ENCODE measurements at places on chromosomes 11 and 22.
A peak's percentile ranks its signal among the peaks of the same experiment; 100 is the strongest.

- DNase-seq: no peak
Measured at GRCh38 chr11:30938810-30939209, 352.7 kb upstream of the MPPED2 start.

GRCh38 chr22:20587206-20587958 lies 80.0 kb downstream of the MED15 start:
- no peak for DNase-seq

DNA sequence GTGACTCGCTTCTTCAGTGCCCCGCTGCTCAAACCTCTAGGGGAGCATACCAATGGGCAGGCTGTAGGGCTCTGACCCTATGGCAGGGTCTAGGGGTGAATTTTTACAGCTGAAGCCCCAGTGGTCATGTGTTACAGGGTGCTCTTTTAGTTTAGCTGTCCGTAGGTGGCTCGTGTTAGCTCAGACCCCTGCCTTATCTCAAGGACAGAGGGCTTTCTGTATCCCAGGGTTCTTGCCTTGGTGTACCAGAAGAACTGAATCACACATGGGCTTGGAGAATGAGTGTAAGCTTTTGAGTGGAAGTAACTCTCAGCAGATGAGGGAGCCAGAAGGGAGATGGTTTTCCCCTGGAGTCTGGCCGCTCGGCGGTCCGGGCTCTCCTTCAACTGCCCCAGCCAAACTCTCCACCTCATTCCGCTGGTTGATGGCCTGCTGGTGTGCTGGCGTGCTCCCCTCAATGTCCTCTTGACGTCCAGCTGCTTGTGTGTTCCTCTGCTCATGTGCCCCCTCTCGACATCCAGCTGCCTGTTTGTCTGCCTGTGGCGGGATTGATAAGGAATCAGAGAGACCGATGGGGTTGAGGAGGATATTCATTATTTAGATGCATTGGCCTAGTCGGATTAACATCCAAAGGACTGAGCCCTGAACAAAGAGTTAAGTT lies 37.5 kb downstream of the BIRC2 start:
- DNase-seq: no peak

GRCh38 chr11:2466869-2467694 lies 22.3 kb downstream of the KCNQ1 start:
- no peak for DNase-seq

- peak; percentile 6 for DNase-seq
Measured at GRCh38 chr11:28491431-28491830, 383.2 kb downstream of the METTL15 start.

DNA sequence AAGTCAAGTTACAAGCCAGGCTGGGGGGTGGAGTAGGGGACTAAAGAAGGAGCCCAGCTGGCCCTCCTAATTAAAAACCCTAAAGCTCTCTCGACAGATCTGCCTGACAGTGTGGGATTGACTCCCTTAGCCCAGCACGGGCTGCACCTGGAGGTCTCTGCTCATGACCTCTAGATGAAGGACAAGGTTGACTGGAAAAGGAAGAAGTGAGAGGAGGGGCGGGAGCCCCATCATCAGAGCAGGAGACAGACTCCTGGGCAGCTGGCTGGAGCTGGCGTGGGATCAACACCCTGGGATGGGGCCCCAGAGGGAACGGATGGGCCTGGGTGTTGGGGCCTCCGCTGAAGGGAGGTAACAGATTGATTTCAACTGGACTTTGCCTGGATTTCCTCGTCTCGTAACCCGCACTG lies 46.1 kb downstream of the RPUSD4 start:
- no peak for DNase-seq

- DNase-seq: no peak
Measured at GRCh38 chr11:127493330-127494022, 492.9 kb upstream of the KIRREL3 start.

DNA sequence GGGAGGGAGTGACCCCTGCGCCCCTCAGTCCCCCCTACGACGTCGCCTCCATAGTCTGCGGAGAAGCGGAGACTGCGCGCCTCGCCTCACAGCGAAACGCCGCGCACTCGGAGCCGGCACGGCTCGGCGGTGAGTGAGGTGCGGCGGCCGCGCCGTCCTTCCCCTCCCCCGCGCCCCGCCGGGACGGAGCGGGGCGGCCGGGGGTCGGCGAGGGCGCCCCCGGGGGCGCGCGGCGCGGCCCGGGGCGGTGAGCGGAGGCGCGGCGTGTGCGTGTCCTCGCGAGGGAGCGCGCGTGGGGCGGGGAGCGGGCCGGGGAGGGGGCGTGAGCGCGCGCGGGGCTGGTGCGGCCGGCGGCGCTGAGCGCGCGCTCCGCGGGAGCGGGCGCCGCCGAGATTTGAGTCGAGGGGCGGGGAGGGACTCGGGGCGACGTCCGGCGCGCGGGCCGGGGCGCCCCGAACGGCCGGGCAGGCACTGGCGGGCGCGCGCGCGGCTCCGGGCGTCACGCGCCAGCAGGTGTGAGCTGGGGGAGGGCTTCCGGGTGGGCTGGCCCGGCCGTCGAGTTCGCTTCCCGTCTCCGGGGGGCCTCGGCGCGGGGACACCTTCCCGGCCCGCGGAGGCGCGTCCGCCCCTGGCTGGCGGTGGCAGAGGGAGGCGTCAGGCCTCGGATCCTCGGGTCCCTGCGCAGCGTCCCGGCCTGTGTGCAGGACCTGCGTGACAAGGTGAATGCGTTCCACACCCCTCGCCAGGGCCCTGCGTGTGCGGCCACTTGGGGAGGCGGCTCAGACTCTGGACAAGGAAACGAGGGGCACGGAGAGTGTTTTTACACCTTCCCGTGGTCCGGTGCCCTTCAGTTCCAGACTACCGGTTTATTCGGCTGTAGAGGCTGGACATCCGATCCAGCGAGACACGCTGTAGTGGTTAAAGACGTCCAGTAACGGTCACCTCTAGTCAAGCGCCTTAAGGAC lies 50.4 kb downstream of the FAM83F start:
- DNase-seq: no peak

- DNase-seq: peak; percentile 50
Measured at GRCh38 chr11:63537293-63538101, 889 bp downstream of the PLAAT4 start.

GRCh38 chr11:62542750-62543567 lies 3.6 kb downstream of the AHNAK start:
- peak; percentile 92 for DNase-seq

GRCh38 chr11:65851083-65851579 lies 6.8 kb downstream of the CFL1 start:
- DNase-seq: no peak

- DNase-seq: no peak
Measured at GRCh38 chr11:68145120-68145866, 24.1 kb upstream of the CHKA start.

GRCh38 chr11:12113294-12113693 lies 2.9 kb downstream of the MICAL2 start:
- no peak for DNase-seq

DNA sequence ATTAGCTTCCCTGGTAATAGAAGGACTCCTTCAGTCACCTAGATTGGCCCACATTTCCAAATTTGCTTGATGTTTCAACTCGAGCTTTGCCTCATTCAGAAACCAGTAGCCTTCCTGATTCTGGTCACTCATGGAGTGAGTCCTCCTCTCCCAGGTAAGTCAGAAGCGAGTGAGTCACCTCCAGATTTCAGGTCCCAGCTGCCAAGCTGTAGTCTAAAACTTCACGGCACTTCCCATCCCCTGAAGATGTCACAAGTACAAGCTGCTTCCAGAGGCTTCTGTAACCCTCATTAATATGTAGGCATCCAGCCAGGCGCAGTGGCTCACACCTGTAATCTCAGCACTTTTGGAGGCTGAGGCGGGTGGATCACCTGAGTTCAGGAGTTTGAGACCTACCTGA lies 23.5 kb downstream of the ARHGAP8 start:
- no peak for DNase-seq

DNA sequence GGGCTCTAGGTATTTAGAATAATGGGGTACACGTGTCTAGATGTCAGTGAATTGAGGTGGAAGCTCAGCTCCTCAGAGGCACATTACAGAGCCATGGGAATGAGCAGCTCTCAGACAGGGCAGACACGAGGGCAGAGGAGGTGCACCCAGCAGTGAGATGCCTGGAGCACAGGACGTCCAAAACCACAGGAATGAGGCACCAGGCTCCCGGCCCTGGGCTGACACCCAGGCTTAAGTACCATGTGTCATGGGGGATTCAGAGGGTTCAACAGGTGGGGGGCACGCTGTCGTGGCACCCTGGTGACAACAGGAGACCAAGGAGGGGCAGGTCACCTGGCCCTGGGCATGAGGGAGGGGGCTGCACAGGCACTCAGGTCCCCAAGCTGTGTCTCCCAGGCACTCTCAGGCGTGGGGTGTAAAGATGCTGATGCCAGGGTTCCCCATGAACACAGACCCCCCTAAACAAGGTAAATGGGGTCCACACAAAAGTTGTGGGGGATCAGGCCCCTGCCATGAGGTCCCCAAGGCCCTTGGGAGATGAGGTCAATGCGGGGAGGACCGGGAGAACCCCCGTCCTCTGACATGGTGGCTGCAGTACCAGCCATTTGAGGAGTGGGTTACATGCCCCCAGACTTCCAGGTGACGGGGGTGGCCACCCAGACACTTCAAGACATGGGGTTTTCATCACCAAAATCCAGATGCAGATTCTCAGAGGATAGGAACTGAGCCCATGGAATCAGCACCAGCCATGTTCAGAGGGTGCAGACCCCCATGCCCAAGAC lies 5.6 kb upstream of the SYT8 start:
- peak; percentile 61 for DNase-seq

- DNase-seq: no peak
Measured at GRCh38 chr11:126929179-126930061, 71.2 kb downstream of the KIRREL3 start.

DNA sequence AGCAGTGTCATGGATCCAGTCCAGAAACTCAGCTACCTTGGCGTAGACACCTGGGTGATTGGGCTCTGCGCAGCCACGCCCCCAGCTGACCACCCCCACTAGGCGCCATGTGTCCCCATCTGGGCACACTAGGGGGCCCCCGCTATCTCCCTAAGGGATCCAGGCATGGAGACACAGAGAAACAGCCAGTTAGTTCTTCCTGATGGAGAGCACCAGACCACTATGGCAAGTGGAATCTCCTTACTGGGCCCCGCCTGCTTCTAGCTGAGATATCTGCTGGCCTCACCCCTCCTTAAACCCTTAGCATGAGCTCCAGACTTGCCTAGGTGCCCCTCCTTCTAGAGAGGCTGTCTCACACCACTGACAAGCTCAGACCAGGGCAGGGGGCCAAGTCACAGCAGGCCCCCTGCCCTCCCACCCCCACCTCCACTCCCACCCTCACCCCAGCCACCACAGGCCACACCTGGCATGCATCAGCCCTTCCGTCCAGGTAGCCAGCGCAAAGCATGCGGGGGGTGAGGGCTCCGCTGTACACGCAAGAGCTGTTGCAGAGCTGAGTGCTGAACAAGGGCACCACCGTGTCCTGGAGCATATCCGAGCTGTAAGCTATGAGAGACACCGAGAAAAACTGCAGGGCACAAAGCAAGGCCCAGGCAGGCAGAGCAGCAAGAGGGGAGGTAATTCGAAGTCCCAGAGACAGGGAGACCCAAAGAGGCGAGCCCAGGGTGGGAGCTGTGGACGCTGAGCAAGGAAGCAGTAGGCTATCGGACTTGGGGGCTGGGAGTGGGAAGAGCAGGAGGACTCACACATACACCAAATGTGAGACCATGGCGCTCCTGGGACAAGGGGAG lies 16.1 kb downstream of the TMPRSS5 start:
- no peak for DNase-seq

GRCh38 chr11:66863428-66864125 lies 6.7 kb downstream of the LRFN4 start:
- no peak for DNase-seq

GRCh38 chr11:87298155-87298554 lies 260.4 kb downstream of the TMEM135 start:
- DNase-seq: no peak

GRCh38 chr22:45426387-45426786 lies 12.9 kb downstream of the RIBC2 start:
- no peak for DNase-seq

DNA sequence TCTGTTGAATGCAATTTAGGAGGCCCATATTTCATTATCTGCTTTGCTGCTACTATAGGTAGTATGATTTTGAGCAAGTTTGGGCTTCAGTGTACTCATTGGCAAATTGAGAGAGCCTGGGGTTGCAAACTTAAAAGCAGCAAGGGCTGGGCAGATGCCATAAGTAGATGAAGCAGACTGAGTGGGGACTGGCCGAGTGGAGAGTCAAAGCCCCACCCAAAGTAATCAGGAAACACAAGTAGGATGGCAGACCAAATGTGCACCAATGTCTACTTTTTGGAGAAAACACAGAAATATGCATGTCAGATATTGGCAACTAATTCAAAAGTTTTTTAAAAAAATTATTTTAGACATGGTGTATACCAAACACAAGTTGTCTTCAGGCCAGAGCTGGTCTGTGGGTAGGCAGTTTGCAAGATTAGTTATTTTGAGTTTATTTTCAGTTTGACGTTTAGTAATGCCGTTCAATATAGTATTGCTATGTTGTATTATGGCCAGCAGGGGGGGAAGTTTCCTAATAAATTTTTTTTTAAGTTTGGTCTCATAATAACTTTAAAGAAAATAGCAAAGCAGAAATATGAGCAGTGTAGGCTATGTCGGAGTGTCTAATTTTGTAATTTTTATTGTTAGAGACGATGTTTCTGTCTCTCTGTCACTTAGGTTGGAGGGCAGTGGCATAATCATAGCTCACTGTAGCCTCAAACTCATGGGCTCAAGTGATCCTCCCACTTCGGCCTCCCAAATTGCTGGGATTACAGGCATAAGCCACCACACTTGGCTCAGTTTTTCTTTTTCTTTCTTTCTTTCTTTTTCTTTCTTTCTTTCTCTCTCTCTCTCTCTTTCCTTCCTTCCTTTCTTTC lies 105.1 kb downstream of the HIPK3 start:
- peak; percentile 27 for DNase-seq

GRCh38 chr11:7612056-7612660 lies 61.1 kb downstream of the CYB5R2 start:
- DNase-seq: no peak

- DNase-seq: no peak
Measured at GRCh38 chr11:76361776-76362175, 19.2 kb downstream of the THAP12 start.

GRCh38 chr11:72735495-72736027 lies 16.6 kb downstream of the ARAP1 start:
- DNase-seq: no peak

GRCh38 chr22:29503811-29504372 lies 23.9 kb downstream of the NEFH start:
- DNase-seq: peak; percentile 70

Measured in fibroblast of gingiva (primary cell).